WTC11 (cell line): ENCODE measurements at places on chromosomes 12 and 14.

DNA sequence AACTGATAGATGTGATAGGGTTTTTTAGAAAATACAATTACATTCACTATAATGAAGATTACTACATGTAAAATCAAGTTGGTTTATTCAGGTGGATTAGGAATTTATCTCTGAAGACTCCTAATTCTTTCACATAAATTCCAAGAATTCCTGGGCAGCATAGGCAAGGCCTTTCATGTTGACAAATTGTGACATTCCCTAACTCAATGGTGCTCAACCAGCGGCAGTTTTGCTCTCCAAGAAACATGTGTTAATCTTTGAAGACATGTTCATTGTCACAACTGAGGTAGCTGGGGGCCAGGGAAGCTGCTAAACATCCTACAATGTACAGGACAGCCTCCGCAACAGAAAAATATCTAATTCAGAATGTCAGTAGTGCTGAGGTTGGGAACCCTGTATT lies 46.3 kb downstream of the PTPRQ start:
- no peak for DNase-seq

DNA sequence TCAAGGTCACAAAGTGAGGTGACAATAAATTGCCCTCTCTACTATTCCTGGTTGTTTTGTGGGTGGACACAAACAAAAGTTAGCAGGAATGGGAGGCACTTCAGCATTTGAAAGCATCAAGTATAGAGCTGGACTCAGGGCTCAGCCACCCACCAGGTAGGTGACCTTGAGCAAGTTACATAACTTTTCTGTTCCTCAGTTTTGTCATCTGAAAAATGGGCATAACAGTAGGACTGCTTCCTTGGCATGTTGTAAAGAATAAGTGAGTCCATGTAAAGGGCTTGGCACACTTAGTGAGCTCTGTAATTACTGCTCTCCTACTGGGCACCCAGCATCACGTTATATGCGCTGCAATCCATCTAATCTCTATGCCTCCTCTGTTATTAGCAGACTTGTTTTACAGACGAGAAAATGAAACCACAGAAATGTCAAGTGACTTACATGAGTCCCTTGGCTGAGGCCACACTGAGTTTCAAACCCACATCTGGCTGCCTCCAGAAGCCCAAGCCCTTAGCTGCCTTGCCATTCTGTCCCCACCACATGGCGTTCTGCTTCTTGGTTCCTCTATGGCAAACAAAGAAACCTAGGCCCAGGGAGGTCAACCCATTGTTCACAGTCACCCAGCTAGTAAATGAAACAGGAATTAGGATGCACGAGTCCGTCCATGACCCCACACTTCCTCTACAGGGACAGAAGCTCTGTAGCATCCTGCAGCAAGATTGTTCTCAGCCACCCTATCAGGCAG lies 63.2 kb upstream of the SLC24A4 start:
- DNase-seq, result no peak

DNA sequence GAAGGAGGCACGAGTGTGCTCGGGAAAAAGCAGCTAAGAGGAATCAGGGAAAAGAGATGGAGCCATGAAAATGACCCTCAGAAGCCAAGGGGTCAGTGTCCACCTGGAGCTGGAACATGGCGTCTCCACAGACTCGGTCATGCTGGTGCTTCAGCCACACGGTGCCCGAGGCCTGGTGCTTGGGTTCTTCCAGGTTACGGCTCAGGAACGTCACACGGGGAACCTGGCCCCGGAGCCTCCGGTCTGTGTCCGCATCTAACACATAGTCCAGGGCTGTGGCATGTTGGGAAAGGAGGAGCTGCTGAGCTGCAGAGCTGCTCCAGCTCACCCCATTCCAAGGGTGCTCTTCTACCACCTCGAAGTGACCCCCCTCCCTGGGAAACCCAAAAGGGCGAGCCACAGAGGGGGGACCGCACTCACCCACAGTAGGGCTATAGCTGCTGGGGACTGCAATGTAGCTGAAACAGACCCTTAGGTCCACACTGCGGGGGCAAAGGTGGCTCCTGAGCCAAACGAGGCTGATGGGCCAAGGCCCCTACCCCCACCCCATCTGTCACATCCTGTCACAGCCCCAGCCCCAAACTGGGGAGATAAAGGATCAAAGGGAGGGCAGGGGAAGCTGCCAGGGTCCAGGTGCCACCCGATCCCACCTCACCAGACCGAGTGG lies 10.8 kb downstream of the ITGA7 start:
- DNase-seq, result no peak

DNA sequence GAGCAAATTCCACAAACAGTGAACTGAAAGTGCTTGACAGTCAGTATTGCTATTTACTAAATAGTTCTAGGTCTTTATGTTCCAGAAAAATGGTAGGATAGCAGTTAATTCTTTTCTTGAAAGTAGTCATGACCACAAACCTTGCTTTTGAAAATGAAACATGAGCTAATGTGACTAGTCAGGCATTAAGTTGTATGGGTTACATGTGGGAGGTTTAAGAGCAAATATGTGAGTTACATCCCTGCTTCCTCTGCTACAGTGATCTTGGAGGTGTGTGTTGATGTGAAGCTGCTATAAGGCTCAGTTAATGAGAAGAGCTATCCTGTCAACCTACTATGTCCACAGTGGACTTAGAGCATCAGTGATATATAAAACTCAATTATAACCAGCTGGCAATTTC lies 741.6 kb downstream of the FSCB start:
- no peak for DNase-seq

- DNase-seq, result no peak
Observed at GRCh38 chr12:103868215-103868614, 27.2 kb upstream of the NT5DC3 start.

DNA sequence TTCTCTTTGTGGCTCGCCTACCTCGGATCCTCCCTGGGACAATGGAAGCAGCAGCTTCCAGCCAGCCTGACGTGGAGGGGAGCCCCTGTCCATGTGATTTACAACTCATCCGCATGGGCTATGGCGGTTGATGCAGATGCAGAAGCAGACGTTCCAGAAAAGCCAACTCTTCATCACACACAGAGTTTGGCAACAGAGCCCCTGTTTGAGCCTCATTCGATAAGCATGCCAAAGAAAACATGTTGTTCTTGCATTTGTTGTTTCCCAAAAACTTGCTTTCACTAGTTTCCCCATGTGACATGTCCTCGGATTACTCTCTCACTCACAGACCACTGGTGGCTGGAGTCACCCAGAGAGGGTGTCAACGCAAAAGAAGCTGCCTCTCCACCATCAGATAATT lies 16.4 kb upstream of the TC2N start:
- no peak for DNase-seq

DNA sequence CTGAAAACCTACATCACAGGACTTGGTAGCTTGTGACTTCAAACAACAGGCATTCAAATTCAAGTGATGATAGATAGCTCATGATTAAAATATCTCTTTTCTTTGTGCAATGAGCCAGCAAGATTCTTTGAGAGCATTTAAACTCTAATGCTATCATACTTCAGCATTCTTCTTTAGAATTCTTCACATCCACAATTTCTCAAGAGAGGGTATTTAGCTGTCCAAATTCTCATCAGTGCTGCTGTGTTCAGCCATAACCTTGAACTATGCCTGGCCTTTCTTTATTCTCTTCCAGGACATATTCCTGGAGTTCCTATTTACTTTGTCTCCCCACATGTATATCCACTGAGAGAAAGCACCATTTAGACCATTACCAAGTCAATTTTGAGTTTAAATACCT lies 321.1 kb downstream of the EGLN3 start:
- no peak for DNase-seq

DNA sequence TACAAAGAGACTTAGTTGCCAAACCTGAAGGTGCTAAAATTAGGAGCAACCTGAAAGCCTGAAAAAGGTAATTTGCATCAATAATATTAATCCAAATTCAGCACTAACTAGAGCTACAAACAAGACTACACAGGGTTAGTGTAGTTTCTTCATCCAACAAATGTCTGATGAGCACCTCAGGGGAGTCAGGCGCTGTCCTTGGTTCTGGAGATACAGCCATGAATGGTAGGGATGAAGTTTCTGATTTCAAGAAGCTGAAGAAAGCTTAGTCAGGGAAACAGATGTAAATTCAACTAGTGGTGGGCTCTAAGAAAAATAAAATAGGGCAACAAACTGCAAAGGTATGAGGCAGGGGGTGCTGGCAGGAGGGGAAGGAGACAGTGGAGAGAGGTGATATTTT lies 266.3 kb downstream of the GLT1D1 start:
- DNase-seq, result no peak

GRCh38 chr12:95014554-95014953 lies 11.1 kb upstream of the NDUFA12 start:
- no peak for DNase-seq

- no peak for DNase-seq
Observed at GRCh38 chr12:76962099-76962498, 83.3 kb upstream of the CSRP2 start.

DNA sequence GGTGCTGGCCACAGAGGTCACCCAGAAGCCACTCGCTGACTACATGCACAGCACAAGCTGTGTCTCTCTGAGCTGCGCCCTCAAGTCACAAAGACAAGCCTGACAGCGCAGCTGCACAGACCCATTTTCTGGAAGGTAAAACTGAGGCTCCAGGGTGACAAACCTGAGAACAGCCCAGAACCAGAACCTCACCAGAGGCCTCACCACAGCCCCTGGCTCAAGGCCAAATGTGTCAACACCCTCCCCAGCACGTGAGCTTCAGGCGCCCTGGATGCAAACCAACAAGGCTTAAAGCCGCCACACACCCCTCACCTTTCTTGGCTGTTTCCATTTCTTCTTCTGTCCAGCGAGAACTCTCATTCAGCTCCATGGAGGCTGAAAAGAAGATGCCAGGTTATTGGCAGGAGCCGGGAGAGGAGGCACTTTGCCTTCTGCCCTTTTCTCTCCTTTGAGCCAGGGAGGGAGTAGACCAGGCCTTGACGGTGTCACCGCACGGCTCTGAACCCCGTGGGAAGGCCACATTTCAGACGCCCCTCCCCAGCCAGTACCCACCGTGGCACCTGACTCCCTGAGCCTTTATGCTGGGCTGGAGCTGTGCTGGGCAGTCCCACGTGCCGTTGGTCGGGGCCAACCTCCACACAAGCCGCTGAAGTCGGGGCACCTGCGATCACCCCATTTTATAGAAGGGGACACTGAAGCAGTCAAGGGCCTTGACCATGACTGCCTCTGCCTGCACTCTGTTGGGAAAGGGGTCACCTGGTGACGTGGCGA lies 103.1 kb downstream of the RFLNA start:
- no peak for DNase-seq

- no peak for DNase-seq
Observed at GRCh38 chr12:116695464-116695725, 42.5 kb downstream of the SPRING1 start.
